ENCODE measurements at places on chromosomes 12 and 14.

DNA sequence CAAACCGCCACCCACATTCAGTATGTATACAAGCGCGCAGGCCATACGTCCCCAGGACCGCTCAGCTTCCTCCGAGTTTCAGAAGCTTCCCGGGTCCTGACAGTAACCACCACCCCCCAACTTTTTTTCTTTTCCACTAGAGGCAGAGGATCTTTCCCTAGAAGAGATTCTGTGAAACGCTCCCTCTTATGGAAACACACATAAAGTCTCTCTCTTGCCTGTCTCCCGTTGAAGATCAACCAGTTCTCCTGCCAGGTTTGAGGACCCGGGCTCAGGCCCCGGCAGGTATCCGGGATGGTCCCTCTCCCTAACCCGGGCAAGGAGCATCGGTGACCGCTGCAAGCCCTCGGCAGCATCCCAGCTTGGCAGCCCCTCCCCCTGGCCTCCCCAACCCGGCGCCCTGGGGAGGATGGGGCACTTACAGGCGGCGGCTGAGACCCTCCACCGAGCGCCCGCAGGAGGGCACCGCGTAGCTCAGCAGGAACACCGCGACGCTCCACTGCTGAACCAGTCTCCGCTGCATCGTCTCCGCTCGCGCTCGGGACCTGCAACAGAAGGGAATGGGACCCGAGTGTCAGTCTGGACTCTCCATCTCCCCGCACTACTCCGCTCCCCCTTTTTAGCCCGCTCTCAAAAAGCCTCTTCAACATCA is 3.4 kb downstream of the PTHLH start:
- no peak for DNase-seq

DNA sequence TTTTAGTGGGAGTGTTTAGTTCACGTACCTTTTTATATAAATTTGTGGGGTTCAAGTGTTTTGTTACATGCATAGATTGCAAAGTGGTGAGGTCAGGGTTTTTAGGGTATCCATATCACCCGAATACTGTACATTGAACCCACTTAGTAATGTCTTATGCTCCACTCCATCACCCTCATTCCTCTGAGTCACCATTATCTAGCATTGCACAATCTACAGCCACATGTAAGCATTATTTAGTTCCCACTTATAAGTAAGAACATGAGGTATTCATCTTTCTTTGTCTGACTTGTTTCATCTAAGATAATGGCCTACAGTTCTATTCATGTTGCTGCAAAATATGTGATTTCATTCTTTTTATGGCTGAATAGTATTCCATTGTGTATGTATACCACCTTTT is 583.7 kb upstream of the LRFN5 start:
- no peak for DNase-seq

DNA sequence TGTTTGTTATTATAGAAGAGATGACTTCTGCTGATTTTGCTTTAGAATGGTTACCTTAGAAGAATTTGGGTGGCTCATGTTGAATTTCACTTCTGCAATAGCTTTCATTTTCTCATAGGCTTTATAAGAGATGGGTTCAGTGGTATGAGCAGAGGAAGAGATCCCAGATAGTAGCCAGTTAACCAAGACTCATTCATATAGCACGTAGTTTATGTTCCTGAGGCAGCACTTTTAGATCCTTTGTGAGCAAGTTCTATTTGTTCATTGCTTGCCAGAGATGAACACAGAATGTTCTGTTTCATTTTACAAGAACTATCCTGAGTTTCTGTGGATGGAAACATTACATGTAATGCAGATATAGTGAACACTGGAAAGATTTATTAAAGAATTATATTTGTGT is 32.2 kb downstream of the RAB21 start:
- DNase-seq: peak; percentile 78

DNA sequence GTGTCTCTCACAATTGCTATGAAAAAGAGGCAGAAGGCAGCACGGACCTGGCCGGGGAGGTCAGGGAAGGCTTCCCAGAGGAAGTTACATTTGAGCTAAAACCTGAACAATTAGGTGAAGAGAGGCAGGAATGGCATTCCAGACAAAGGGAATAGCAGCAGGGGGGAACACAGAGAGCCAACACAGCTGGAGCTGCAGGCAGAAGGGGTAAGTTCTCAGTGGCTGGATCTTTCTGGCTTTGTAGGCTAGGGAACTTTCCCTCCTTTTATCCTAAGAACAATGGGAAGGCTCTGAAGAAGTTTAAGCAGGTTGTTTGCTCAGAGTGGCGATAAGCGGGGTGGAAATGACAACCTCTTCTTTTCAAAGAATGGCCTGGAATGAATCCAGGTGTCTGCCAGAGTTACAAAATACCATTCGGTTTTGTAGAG is 100.0 kb downstream of the PRIMA1 start:
- no peak for DNase-seq

DNA sequence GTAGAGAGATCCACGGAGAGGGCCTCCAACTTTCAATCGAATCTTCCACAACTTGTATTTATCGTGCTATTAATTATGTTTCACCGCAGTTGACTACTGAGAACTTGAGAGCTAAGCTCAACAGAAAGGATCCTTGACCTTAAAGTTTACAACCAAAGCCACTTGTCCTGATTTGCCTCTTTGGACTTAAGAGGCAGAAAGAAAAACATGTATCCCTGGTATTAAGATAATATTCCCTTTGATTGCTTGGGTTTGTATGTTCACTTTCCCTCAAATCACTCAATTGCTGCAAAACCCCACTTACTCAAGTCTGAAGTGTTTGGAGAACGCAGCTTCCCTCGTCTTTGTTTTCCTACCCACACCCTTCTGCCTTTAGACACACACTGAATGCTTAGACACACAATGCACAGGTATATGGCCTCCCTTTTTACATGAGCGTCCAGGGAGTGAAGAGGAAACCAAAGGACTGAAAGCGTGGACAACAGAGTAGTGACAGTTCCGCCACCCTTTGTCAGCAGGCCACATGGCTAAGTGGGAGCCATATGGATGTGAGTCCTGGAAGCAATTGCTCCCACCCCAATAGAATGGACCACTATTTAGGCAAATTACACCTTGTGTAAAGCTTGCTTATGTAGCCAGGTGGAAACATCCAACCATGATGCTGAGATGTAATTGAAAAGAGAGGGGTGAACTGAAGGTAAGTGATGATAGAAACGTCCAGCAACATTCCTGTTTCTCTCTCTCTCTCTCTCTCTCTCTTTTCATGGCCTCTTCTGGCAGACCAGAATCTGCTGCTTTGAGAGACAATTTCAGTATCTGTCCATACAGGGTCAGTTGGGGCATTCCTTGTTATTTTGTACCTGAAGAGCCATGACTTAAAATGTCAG is 1.4 kb upstream of the PKP2 start:
- no peak for DNase-seq

GRCh38 chr12:109239179-109239578 is 69.9 kb downstream of the FOXN4 start:
- DNase-seq: no peak

- no peak for DNase-seq
These were observed 243.2 kb downstream of the ADAMTS20 start for GRCh38 chr12:43308776-43309175.

- DNase-seq: peak; percentile 11
These were observed 182.7 kb downstream of the KICS2 start for GRCh38 chr12:64039281-64039871.

DNA sequence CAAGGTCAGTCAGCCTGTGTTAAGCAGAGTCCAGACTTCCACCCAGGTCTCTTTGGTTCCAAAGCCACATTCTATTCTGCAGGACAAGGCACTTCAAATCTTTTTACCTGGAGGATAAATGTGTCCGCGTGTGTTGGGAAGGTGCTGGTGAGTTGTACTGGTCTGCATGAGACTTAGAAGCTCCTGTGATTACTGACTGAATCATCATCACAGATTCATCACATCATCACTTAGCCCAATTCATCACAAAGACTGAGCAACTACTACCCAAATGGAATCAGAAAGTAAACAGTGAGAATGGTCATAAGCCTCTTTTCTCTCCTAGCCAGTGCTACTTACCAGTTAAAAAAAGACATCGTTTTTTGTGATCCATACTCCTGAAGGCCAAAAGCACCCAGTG is 5.3 kb downstream of the SLC15A5 start:
- no peak for DNase-seq

DNA sequence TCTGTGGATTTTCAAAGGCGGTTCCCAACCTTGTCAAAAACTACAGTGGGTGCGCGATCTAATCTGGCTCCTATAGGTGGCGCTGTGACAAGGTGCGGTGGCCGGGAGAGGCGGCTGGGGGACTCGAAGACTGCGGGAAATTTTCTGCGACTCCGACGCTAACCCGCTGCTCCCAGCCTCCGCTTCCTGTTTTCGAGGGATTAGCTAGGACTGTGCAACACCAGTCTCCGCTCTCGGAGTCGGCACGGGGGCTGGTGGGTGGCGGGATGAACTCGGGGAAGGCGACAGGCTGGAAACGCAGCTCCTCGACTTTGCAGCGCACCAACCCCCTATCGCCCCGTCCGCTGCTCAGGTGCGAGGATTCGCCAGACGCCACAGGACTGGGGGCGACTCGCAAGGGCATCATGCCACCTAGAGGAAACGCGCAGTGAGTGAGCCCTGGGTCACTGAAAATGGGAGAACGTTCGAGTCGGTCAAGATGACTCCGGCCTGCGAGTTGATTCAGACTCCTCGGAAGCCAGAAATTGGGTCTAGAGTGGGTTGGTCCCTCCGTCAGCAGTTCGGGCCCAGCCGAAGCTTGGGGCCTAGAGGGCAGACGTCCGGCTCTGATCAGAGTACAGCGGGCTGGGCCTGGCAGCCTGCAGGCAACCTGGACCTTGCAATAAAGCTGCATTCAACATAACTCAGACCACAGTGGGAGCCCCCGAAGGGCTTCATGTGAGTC is 5.5 kb upstream of the PAX9 start:
- no peak for DNase-seq

- DNase-seq: no peak
These were observed 452.2 kb upstream of the RPL10L start for GRCh38 chr14:47103771-47104170.

GRCh38 chr12:120481022-120481767 is 11.6 kb upstream of the SRSF9 start:
- no peak for DNase-seq

- no peak for DNase-seq
These were observed 69.9 kb upstream of the PSMA6 start for GRCh38 chr14:35222324-35222723.

All from LNCaP clone FGC (cell line).